ENCODE measurements at places on chromosomes 11 and 22. TPM values are rescaled to one million over a fixed set of nuclear protein-coding genes. Genes with fewer than 3 reads are reported as not detected.

The DYNC2H1 gene
- total RNA-seq: 51.5 TPM

The CCDC157 gene
- 6.4 TPM for total RNA-seq

The MYO7A gene
- 4.4 TPM for total RNA-seq

The KRTAP5-8 gene
- total RNA-seq: 1.1 TPM

The RAB39A gene
- 1.5 TPM for total RNA-seq

The OR2AT4 gene
- not detected for total RNA-seq

The LMO1 gene
- 0.99 TPM for total RNA-seq

The FDXACB1 gene
- 4.1 TPM for total RNA-seq

The TBX10 gene
- total RNA-seq: not detected

The SLC22A25 gene
- not detected for total RNA-seq

The CDON gene
- total RNA-seq: 34.1 TPM

The GGT1 gene
- 44.6 TPM for total RNA-seq

The RIBC2 gene
- total RNA-seq: 3.2 TPM

The POTEH gene
- not detected for total RNA-seq

The GTSE1 gene
- 8.6 TPM for total RNA-seq

The C11orf87 gene
- total RNA-seq: 0.29 TPM

The TKFC gene
- 38.4 TPM for total RNA-seq

The ARHGAP8 gene
- 14.8 TPM for total RNA-seq

The PHF21B gene
- 4.6 TPM for total RNA-seq

The C11orf68 gene
- total RNA-seq: 29.8 TPM

The SF3B2 gene
- 110 TPM for total RNA-seq

The RIMBP3B gene
- 0.12 TPM for total RNA-seq

The MRGPRE gene
- total RNA-seq: not detected

The TEX12 gene
- 1.3 TPM for total RNA-seq

The ATG2A gene
- 31.4 TPM for total RNA-seq

The APOL4 gene
- 6.3 TPM for total RNA-seq

The CDC42BPG gene
- 8.7 TPM for total RNA-seq

The PANX1 gene
- total RNA-seq: 20.9 TPM

The SSTR3 gene
- total RNA-seq: 0.35 TPM

The ACR gene
- total RNA-seq: 0.18 TPM

The CSNK2A3 gene
- total RNA-seq: 2.5 TPM

The ACRV1 gene
- not detected for total RNA-seq

Data from metanephros (tissue), 2 donors.